ENCODE measurements at places on chromosomes 2 and 18.
A peak's percentile ranks its signal among the peaks of the same experiment; 100 is the strongest.

DNA sequence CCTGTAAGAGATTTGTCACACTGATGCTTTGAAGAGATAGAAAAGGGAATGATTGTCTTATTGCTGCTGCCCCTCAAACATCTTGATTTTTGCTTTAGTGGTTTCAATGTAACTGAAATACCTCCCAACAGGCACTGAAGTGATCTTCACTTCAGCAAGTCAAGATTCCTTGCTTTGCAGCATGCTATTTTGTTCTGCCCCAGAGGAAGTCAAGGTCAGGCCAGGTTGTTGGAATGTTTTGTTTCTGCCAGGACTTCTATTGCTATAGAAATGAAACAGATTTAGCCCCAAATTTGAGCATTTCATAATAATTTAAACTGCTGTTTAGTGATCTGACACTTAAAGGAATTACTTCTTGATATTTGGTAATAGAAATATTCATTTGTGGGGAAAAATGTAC, 277.6 kb downstream of the ZNF804A start:
- no peaks in the 10 kb centered on the region for H3K27me3 ChIP-seq
- H3K27ac ChIP-seq: no peak overlapping the region
- DNase-seq: no peak
- no peaks in the 10 kb centered on the region for H3K4me1 ChIP-seq
- H3K4me3 ChIP-seq: no peak overlapping the region

DNA sequence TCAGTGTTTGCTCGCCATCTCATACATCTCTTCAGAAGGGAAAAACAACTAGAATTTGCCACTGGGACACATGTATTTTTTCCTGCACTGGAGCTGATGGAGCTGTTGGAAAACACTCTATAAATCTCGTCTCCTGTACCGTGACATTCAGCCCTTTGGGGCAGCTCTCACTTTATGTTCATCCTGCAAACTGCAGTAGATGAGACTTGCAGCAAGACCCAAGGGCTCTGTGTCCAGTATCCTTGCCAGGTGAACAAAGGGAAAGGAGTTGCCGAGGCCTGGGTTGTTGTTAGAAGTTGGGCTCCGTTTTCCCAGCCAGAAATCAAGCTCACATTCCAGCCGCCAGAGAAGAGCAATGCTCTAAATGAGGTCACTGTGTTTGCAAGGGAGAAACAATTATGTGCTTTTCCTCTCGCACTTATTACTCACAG, 285.1 kb downstream of the SLC4A3 start:
- no peaks in the 10 kb centered on the region for H3K27me3 ChIP-seq
- no peaks in the 10 kb centered on the region for H3K4me1 ChIP-seq
- no peak overlapping the region for H3K4me3 ChIP-seq
- no peaks in the 10 kb centered on the region for H3K36me3 ChIP-seq
- DNase-seq: no peak

- H3K27me3 ChIP-seq: no peaks in the 10 kb centered on the region
- no peaks in the 10 kb centered on the region for H3K36me3 ChIP-seq
- H3K4me3 ChIP-seq: no peak overlapping the region
- H3K27ac ChIP-seq: peak overlapping the region; percentile 79
- DNase-seq: peak; percentile 33
- peaks cover 41% of the 10 kb centered on the region for H3K4me1 ChIP-seq
These were observed 90.1 kb downstream of the ACVR1 start for GRCh38 chr2:157785866-157786662.

DNA sequence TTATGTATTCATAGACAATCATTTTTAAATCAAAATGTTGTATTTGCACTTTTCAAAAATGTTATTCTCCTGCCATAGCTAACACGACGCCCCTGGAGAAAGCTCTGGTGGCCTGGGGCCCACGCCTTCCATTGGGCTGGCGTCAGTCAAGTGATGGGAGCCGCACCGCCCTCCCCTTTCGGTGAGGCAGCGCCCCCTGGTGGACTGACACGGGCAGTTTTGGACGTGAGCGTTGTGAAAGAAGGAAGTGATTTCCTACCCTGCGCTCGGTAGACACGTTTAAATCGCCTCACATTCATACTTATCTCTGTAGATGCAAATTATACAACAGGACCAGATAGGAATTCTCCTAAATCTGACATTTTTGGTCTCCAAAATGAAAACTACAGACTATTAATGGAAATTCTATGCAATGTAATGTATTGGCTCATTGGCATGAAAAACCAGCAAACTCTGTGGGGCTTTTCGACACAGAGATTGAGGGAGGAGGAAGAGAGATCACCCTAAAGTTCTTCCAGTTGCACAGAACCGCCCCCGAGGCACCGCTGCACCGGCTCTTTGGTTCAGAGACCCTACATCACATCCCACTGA, 326.2 kb upstream of the SOX11 start:
- peak; percentile 61 for DNase-seq
- no peak overlapping the region for H3K27ac ChIP-seq
- H3K4me3 ChIP-seq: no peak overlapping the region
- H3K27me3 ChIP-seq: no peaks in the 10 kb centered on the region
- H3K36me3 ChIP-seq: no peaks in the 10 kb centered on the region
- H3K4me1 ChIP-seq: no peaks in the 10 kb centered on the region

GRCh38 chr2:214543386-214543955, 132.6 kb downstream of the VWC2L start:
- no peak overlapping the region for H3K27ac ChIP-seq
- no peak overlapping the region for H3K4me3 ChIP-seq
- peak; percentile 33 for DNase-seq
- peaks cover 20% of the 10 kb centered on the region for H3K4me1 ChIP-seq

DNA sequence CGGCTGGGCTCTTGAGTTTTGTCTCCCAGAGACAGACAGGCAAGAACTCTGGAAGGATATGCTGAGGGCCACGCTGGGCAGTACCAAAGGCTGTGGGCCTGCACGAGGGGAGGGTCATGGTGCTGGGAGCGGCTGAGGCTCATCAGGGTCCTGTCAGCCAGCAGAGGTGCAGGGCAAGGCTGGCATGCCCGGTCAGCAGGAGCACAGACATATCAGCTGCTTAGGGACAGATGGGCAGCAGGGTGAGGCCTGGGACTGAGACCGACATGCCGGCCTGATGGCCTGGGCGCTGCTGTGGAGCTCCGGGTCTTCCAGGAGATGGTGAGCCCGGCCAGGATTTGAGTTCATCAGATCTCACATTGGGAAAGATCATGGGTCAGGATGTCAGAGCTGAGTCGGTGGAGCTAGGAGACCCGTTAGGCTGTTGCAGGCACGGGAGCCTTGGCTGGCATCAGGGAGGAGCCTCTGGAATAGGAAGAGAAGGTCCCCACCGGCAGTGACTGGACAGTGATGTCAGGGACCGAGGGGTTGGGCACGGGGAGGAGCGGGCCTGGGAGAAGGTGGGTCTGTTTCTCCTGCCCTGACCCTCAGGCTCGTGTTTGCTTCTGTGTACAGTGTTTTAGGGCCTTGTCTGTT, 18.8 kb downstream of the CNDP2 start:
- H3K27me3 ChIP-seq: no peaks in the 10 kb centered on the region
- DNase-seq: no peak
- H3K27ac ChIP-seq: no peak overlapping the region
- H3K4me1 ChIP-seq: no peaks in the 10 kb centered on the region
- peaks cover 86% of the 10 kb centered on the region for H3K36me3 ChIP-seq

DNA sequence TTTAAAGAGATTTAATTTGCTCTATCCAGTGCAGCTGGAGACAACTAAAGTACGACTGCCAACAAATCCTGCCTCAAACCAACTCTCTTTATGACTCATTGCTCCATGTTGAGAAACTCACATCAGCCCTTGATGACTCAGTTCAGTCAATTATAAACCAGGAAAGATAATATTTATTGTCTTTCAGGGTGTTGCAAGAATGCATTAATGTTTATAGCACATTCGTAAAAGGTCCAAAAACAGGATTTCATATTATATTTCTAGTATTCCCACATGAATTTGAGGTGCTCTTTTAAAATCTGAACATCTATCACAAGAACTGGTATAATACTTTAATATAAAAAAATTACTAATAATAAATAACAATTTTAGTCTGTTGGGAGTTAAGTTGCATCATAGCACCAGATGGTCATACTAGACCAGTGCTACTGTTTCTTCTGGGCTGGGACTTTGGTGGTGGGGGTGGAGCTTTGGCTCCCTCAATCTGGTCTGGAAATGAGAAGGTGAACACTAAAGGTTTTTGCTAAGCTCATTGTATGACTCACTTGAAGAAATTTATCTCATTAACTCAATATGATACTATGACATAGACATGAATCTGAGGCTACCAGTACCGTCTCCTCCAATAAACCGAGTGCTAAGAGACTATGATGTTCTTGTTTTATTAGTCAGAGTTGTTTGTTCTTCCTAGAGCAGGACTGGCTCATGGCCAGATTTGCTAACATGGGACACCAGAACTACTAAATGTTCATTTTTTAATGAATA, 26.6 kb upstream of the MAP3K20 start:
- H3K4me3 ChIP-seq: peak overlapping the region; percentile 62
- peak overlapping the region; percentile 98 for H3K27ac ChIP-seq
- peaks cover 6% of the 10 kb centered on the region for H3K36me3 ChIP-seq
- peak; percentile 98 for DNase-seq
- H3K4me1 ChIP-seq: peaks cover 32% of the 10 kb centered on the region
- H3K27me3 ChIP-seq: no peaks in the 10 kb centered on the region

DNA sequence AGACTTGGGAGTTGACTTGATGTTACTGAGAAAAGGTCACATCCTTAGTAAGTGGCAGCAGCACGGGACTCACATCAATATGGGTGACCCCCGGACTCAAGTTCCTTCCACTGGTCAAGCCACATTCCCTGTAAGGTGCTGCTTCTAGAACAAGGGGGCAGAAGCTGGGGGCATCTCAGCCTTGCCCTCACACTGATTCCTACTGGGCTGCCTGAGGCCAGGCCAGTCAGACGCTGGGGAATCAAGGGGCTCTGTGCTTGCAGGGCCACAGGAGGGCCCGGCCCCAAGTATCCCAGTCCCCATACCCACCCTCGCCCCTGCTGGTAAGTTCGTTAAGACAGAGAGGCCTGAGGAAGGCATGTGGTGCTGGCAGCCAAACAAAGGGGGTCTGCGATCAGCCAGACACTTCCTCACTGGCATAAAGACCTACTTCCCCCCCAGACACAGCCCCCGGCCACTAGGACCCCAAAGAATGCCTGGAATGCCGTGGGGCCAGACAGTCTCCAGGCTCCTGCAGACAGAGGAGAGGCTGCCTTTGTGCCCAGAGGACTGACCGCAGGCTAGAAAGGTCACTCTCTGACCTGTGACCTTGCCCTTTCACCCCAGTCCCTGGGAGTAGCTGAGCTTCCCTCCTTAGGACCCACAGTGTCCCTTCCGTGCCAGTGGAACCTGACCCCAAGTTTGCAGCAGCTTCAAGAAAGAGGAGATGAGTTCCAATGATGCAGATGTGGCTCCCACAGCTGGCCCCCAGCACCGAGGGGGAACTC, 83.6 kb downstream of the HS1BP3 start:
- peak overlapping the region; percentile 23 for H3K27ac ChIP-seq
- H3K4me3 ChIP-seq: no peak overlapping the region
- no peaks in the 10 kb centered on the region for H3K27me3 ChIP-seq
- H3K4me1 ChIP-seq: no peaks in the 10 kb centered on the region

DNA sequence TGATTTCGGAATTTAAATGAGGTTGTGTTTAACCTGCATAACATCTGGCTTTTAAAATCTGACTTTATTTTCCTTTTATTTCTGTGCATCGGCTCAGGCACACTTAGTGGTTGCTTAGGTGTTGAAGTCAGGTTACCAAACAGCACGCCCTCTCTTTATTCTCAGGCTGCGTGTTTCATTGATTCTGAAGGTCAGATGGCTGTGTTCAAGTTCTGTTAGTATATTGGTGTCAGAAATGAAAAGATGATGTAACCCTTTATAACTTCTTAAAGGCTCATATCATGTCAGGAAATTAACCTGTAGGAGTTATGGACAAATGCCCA, 246.5 kb downstream of the LDLRAD4 start:
- no peaks in the 10 kb centered on the region for H3K36me3 ChIP-seq
- H3K4me1 ChIP-seq: no peaks in the 10 kb centered on the region
- H3K4me3 ChIP-seq: no peak overlapping the region
- H3K27ac ChIP-seq: no peak overlapping the region
- no peaks in the 10 kb centered on the region for H3K27me3 ChIP-seq

- H3K4me3 ChIP-seq: no peak overlapping the region
- H3K4me1 ChIP-seq: no peaks in the 10 kb centered on the region
- no peaks in the 10 kb centered on the region for H3K27me3 ChIP-seq
- no peaks in the 10 kb centered on the region for H3K36me3 ChIP-seq
- peak; percentile 4 for DNase-seq
These were observed 214.8 kb upstream of the RAB6C start for GRCh38 chr2:129764376-129765325.

DNA sequence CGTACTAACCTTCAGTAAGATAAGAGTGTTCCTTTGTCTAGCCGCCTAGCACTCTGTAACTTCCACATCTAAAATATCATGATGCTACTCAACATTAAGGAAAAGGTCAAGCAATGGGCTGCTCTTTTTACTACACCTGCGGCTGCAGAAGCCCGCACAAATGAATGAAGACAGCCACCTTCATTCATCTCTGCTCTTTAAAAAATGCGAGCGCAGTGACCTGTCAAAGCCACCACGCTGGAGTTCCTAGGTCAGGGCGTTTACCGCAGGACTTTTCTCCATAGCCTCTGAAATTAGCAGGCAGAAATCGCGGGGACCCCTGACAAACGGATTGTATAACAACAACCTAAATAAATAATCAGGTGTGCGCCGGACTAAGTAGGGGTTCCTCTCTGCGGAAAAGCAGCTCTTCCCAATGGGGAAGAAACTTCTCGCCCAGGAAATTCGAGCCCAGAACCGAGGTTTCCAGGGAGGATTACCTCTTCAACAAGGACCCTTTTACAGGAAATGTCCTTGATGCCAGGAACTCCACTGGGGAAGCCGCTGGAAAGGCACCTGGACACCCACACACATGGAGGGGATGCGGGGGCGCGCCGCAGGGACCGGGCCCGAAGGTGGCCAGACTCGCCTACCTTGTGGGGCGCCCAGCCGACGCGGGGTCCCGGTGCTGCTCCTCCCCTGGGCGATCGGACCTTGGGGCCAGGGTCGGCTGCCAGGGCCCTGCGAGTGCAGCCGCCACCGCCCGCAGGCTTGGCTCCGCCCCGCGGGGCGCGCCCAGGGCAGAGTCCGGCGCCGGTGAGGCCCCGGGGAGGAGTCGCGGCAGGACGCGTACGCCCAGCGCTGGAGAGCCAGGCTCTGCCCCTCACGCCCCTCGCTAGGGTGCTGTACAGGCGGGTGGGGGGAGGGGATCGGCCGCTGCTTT, at the start of gene CCDC68:
TSS of gene CCDC68 (minus strand) at position 758 of the 922 bp plus-strand sequence. CDS start 16,670 bp downstream, outside the sequence.
- H3K36me3 ChIP-seq: peaks cover 4% of the 10 kb centered on the region
- peak; percentile 41 for DNase-seq
- H3K27ac ChIP-seq: peak within 1 kb of the TSS; percentile 87
- peaks cover 21% of the 10 kb centered on the region for H3K4me1 ChIP-seq
- peak within 1 kb of the TSS; percentile 77 for H3K4me3 ChIP-seq

GRCh38 chr2:42858140-42859005, 66.0 kb upstream of the HAAO start:
- H3K27me3 ChIP-seq: no peaks in the 10 kb centered on the region
- H3K36me3 ChIP-seq: no peaks in the 10 kb centered on the region
- DNase-seq: no peak
- no peak overlapping the region for H3K4me3 ChIP-seq
- peak overlapping the region; percentile 41 for H3K27ac ChIP-seq

- no peak overlapping the region for H3K4me3 ChIP-seq
- H3K36me3 ChIP-seq: no peaks in the 10 kb centered on the region
- DNase-seq: no peak
- no peaks in the 10 kb centered on the region for H3K27me3 ChIP-seq
These were observed 30.8 kb upstream of the TNFAIP6 start for GRCh38 chr2:151326554-151326953.
